Glutamatergic neuron (in vitro differentiated cells): ENCODE measurements at places on chromosomes 5 and 9.

- no peak for DNase-seq
These were observed 25.0 kb upstream of the DMRT2 start for GRCh38 chr9:1025131-1025530.

GRCh38 chr9:110537841-110538646 lies 41.5 kb downstream of the SVEP1 start:
- no peak for DNase-seq

GRCh38 chr9:131712151-131712716 lies 27.6 kb downstream of the RAPGEF1 start:
- no peak for DNase-seq

- no peak for DNase-seq
These were observed 162.2 kb upstream of the STK32A start for GRCh38 chr5:147072622-147073021.

GRCh38 chr9:116654059-116654355 lies 33.1 kb upstream of the TRIM32 start:
- no peak for DNase-seq

DNA sequence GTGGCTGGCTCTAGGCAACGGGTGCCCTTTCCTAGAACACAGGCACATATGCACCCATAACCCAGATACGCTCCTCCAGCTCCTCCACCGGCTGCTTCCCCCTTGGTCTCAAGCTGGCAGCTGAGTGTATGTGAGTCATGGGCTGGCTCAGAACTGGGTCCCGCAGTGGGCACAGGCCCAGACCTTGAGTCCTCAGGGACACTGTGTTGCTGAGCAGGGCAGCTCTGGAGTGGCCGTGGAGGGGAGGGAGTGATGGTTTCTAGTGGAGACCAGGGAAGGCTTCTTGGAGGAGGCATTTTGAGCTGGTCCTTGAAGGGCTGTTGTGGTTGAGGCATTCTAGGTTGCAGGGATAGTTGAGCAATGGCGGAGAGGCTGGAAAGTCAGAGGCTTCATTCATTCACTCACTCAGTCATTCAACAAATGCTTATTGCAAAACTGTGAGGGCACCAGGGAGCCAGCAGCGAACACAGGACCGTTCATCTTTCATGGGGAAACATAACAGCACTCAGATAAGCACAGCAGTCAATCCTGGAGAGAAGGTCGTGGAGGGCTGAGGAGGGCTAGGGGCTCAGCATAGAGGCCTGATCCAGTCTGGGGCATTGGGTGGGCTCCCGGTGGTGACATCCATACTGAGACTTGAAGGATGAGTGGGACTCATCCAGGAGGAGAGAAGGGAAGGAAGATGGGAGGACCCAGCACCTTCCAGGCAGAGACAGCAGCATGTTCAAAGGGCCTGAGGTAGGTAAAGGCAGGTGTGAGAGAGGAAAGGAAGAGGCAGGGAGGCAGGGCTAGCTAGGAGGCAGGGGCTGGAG lies 2.4 kb downstream of the BBLN start:
- DNase-seq = no peak

DNA sequence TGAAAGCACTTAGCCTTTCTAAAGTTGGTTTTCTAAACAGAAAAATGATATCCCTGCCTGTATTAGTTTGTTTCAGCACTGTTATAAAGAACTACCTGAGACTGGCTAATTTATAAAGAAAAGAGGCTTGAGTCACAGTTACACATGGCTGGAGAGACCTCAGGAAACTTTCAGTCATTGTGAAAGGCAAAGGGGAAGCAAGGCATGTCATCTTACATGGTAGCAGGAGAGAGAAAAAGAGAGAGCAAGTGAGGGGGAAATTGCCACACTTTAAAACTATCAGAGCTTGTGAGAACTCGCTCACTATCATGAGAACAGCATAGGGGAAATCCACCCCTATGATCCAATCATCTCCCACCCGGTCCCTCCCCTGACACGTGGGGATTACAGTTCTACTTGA lies 64.9 kb downstream of the FAM170A start:
- no peak for DNase-seq

DNA sequence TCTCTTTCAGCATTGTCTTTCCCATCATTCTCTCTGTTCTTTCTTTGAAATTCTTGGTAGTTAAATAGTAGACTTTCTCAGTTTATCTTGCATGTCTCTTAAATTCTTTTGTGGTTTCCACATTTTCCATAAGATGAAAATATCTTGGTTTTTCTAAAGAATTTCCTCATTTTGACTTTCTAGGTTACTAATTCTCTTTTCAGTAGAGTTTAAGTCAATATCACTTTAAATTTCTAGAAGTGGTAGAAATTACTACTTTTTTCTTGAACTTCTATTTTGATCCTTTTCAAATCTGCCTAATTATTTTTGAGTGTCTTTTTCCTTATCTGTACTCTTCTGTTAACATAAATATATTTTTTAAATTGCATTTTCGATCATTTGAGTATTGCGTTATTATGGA lies 23.6 kb upstream of the LRRTM2 start:
- DNase-seq = no peak

DNA sequence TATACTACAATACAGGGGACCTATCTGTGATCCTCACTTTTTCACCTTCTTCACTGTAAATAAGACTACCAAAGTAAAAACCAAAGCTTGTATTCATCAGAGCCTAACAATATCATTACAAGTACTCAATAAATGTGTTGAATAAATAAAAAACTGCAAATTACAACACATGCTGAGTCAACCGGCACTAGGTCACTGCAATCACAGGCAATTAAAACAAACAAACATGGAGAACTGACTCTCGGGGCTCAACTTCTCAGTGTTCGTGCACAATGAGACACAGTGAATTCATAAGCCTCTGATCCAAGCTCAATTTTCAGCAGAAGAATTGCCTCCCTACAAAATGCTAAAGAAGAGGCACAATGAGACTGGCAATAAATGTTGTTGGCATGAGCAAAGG lies 69.2 kb downstream of the CDK5RAP2 start:
- no peak for DNase-seq

- no peak for DNase-seq
These were observed 18.4 kb downstream of the SLC25A46 start for GRCh38 chr5:110757118-110757729.

DNA sequence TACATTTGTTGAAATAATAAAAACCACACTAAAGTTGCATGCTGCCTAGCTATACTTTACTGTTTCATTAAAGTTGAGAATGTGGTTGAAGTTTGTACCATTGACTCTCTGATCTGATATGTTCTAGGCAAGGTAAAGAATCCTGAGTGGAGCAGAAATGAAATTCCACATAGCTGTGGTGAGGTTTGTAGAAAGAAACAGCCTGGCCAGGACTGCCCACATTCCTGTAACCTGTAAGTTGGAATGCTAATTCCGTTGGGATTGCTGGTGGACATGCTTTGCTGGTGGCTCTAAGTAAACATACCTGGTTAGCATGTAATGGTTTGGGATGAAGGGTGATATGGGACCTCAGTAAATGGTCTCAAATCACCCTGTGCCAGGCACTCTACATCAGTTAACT lies 16.8 kb downstream of the NFX1 start:
- DNase-seq = no peak

DNA sequence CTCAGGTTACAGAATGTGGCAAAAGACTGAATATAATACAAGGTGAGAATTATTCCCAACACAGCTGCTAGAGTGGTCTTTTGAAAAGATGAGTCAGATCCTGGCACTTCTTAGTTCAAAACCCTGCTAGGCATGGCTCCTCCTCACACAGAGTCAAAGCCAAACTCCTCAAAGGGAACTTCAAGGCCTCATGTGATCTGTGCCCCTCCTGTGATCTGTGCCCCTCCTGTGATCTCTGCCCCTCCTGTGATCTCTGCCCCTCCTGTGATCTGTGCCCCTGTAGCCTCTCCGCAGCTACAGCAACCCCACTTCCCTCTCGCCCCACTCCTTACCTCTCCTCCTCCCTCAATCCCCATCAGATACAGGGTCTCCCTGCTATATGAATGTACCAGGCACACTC lies 525.5 kb upstream of the CCNG1 start:
- DNase-seq = no peak

DNA sequence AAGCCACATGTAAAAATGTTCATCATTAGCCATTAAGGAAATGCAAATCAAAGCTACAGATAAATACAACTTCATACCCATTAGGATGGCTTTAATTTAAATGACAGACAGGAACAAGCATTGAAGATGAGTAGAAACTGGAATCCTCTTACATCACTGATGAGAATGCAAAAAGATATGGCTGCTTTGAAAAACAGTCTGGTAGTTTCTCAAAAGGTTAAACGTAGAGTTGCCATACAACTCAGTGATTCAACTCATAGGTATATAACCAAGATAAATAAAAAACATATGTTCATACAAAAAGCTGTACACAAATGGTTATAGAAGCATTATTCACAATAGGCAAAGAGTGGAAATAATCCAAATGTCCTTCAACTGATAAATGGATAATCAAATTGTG lies 228.8 kb upstream of the ZNF462 start:
- DNase-seq = no peak

GRCh38 chr5:71834601-71835000 lies 115.5 kb downstream of the CARTPT start:
- DNase-seq = no peak

DNA sequence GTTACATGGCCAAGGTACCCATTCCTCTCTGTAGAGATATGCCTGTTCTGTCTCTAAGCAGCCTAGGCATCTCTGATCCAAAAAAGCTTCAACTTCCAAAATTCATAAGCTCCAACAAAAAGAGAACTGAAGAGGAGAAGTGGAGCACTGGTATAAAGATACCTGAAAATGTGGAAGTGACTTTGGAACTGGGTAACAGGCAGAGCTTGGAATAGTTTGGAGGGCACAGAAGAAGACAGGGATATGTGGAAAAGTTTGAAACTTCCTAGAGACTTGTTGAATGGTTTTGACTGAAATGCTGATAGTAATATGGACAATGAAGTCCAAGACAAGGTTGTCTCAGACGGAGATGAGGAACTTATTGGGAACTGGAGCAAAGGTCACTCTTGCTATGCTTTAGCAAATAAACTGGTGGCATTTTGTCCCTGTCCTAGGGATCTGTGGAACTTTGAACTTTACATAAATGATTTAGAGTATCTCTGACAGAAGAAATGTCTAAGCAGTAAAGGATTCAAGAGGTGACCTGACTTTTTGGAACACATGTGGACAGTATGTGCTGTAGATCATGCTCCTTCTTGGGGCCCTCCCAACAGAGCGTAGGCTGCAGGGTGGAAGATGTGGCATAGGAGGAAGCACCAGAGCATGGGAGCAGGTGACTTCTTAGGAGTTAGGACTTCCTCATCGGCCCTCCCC lies 162.2 kb upstream of the TRIM32 start:
- no peak for DNase-seq
